ENCODE measurements at places on chromosomes 3 and 15.

- DNase-seq, result no peak
Measured at GRCh38 chr3:31029706-31030105, 135.2 kb upstream of the GADL1 start.

DNA sequence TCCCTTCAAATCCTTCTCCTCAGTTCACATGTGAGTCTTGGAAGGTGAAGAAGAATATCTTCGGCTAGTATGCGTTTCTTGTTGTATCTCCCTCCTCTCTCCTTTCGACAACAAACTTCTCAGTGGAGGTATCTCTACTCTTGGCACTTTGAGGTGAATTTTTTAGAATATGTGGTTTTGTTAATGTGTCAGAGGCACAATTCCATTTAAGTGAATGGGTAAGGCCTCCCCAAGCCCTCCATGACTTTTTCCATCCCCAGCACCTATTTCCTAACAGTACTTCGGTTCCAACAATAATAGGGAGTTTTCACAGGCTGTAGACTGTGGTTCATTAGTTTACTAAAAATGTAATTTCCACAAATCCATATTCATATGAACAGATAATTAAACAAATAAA lies 74.2 kb downstream of the TM4SF4 start:
- no peak for DNase-seq

DNA sequence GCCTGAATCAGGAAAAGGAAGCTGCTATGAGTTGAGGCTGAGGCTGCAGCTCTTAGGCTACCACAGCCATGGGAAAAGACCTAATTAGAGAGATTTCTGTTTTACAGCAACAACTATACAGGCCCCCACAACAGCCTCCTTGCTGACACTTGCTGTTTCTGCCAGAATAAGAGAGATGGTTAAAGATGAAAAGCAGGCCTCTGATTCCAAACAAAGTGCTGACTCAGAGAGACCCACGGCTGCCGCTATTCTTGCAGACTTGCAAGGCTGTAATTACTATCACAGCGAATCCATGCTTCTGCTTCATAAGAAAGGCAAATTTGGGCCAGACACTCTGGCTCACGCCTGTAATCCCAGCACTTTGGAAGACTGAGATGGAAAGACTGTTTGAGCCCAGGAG lies 41.8 kb downstream of the MCF2L2 start:
- no peak for DNase-seq

DNA sequence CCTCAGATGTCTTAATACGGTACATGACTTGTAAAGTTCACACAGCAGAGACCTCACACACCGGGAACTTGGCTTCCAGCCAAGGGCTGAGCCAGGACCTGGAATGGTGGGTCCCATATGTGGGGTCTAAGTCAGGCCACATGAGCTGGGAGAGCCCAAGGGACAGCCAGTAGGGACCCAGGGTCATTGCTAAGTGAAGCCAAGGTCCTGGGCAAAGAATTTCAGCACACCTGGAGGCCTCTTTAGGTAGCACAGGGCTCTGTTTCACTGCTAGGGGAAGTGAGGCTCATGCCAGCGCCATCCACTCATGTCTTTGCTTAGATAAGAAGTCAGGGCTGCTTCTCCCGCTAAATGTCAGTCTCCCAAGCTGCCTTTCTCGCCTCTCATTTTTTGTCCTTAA lies 116.6 kb upstream of the TLE3 start:
- DNase-seq, result no peak

DNA sequence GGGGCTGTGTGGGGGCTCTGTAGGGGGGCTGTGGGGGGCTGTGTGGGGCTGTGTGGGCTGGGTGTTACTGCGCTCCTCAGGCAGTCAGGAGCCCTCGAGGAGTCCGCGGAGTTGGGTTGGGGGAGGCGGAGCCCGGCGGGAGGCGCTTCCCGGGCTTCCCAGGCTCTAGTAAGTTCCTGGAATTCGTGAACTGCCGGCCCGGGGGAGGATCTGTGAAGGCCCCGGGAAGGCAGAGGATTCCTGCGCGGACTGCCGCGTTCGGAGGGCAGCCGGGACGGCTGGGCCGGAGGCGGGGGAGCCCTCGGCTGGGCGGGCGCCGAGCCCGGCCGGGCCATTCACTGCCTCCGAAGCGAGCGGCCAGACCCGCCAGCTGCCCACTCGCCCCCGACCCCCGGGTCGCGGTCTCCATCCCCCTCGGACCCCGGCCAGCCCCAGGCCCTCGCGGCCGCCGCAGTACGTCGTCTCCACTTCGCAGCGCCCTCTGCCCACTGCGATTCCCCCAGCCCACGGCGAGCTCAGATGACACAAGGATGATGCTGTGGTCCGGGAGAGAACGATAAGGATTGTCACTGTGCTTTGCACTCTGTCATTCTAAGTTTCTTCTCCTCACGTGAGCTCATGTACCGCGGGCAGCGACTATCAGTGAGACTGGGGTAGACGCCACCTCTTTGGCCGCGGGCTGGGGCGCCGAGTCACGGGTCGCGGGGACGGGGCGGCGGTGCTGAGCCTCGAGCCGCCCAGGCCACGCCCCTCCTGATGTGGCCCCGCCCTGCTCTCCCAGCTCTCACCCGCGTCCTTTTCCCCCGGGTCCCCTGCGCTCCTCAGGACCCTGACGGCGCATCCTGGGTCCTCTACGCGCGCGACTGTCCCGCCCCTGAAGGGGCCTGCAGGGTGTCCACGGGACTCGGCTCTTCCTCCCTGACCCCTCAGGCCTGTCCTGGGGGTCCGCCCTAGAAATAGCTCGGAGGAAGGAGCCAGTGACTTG lies 65.3 kb downstream of the KLF13 start:
- peak; percentile 88 for DNase-seq

DNA sequence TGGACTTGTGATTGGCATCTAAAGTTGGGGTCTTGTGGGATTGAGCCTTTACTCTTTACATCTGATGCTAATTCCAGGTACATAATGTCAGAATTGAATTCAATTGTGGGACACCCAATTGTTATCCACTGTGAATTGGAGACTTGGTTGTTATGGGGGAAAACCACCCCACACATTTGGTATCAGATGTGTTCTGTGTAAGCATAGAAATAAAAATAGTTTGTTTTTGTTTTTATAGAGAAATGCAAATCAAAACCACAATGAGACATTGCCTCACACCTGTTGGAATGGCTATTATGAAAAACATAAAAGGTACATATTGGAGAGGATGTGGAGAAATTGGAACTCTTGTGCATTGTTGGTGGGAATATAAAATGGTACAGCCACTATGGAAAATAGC lies 58.5 kb downstream of the CPA3 start:
- DNase-seq, result no peak

- DNase-seq, result no peak
Measured at GRCh38 chr15:66808181-66808824, 106.3 kb downstream of the SMAD6 start.

GRCh38 chr15:78408355-78408640 lies 29.7 kb upstream of the IREB2 start:
- DNase-seq, result no peak

DNA sequence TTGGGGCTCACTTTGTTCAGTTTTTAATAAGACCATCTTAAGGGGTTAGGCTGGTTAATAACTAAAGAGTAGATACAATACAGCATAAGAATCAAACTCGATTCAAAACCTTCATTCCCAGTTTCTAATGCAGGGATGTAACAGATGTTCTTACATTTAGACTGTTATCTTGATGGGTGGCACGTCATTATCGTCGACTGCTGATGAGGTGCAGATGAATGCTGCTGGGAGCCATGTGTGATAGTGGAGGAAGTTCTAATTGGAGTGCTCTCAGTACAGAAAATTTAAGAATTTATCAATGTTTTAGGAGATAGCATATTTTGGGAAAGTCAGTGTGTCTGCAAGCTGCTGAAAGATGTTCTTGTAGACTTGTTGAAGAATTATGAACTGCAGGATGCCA lies 331.5 kb downstream of the PTPRG start:
- no peak for DNase-seq

DNA sequence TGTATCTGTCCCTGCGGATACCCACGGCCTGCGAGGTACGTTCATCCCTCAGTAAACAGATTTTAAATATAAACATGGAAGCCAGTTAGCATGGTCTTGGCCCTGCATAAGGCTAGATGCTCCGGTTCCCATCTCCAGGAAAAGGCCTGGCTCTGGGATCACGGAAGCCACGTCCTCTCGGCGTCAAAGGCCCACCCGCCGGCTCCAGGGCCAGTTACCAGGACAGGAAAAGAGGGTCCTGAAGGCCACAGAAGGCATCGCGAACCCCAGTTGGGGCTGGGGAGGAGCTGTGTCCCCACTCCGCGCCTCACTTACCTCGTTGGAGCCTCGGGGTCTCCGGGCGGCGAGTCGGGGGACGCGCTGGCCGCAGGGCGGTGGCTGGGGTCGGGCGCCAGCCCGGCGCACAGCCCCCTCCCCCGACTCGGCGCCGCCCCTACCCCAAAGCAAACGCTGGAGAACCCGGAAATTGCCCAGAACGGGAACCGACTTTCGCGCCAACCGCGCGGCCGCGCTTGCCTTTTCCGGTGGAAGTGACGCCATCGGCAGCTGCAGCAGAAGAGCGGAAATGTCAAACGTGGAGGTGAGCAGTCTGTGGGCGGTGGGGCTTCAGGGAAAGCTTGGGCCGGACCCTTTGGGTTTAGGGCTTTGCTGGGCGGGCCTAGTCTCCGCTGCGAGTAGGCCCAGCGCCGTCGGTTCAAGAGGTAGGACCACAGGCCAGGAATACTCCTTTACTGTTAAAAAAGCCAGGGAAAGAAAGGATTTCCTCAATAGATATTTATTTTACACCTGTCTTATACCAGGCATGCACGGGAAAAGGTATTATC lies at the start of gene TOPBP1:
TOPBP1 (minus strand) TSS at position 488 of the 824 bp plus-strand sequence. CDS start 814 bp downstream, outside the sequence.
- DNase-seq, result peak; percentile 71

- no peak for DNase-seq
Measured at GRCh38 chr3:104974316-104974715, 392.4 kb upstream of the ALCAM start.

GRCh38 chr3:59503441-59503840 lies 453.6 kb upstream of the CFAP20DC start:
- DNase-seq, result no peak

DNA sequence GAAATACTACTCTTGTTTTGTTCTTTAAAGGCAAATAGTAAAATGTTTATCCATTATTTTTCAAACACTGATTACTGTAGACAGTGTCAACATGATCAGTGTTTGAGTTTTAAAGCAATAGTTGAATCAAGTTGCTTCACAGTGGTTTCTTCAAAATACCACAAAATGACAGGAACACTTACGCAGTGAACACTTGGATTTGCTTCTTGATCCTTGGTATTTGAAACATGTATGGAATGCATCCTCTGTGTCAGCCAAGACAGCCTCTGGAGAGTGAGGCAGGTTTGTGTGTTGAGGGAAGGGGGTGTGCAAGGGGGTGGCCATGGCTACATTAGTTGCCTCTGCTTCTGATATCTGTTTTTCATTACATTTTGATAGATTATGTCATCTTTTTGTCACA lies 413.0 kb downstream of the RBMS3 start:
- DNase-seq, result peak; percentile 91

DNA sequence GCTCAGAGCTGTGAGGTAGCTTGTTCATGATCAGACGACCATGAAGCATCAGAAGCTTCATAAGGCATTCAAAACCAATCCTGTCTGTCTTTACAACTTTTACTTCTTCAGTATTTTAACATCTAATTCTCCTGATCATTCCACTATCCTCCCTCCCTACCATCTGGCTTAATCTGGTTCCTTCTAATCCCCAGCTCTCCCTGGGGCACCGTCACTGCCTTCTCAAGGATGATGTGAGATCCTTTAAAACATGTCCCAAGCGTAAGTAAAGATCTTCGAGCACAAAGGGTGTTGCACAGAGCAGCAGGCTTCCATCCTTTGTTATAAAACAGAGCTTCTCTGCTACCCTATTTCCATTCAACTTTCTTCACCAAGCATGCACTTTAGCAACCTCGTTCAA lies 362.7 kb upstream of the ARRDC4 start:
- no peak for DNase-seq

- DNase-seq, result peak; percentile 91
Measured at GRCh38 chr3:161266731-161267150, 45.6 kb downstream of the NMD3 start.

DNA sequence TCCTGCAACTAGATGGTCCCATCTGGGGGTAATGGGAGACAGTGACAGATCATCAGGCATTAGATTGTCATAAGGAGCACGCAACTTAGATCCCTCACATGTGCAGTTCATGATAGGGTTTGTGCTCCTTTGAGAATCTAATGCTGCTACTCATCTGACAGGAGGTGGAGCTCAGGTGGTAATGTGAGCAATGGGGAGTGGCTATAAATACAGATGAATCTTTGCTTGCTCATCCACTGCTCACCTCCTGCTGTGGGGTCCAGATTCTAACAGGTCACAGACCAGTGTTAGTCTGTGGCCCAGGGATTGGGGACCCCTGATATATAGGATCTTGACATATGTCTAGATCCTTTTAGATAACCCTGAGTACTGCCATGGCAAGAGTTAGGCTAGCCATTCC lies 52.7 kb downstream of the RASGRF1 start:
- no peak for DNase-seq

DNA sequence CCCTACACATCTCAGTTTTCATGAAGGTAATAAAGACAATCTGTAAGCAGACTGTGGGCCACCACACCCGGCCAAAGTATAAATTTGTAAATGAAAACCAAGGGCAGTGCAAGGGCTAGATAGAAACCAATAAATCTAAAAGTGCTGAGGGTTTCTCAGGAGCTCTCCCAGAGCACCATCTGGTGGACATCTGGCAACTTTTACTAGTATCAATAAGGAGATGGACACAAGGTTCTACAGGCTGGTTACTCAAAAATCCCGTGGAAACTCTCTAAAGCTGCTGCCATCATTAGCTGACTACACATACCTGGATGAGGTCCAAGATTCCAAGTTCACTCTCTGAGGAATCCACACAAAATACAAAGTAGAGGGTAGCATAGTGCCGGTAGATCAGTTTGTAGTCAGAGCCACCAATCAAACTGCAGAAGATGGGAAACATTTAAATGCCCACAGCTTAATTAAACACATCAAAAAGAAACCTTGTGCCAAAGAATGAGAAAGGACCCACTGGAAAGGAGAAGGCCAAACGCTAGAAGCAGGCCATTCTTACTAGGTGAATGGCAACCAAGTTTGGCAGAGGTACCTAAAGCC lies 5.5 kb downstream of the AP3S2 start:
- DNase-seq, result peak; percentile 86

DNA sequence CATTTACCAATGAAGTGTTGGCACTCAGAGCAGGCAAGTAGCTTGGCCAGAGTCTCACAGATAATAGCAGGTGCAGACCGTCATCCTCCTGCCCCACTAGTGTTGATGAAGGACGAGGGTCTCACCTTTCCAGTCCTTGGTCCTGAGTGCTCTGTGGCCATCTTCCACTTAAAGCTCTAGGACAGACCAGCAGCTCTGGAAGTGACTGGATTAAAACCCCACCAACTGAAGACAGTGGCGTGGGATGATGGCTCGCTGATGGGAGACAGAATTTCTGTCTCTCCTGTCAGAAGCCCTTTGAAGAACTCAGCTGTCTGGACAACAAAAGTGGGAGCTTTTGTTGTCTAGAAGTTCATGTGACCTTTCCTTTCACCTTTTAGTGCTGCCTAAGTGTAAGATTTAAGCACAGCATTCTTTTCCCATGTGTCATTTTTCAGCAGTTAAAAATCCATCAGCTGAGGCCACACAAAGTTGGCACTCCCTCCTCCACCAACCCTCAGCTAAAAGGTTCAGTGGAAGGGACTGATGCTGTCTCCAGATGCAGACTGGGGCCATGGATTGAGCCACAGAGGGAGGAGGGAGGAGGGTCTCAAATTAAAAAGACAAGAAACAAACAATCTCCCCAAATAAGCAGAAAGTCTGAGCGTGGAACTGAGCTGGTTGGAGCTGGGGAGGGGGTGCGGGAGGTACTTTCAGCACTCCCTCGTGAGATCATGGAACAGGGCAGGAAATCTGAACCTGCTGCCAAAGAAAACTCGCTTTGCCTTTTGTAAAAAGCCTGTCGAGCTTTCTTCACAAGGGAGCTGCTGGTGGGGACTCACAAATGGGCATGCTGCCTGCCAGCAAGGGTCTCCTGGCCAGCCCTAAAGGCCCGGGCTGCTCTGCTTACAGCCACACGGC lies 148.5 kb upstream of the CTDSPL start:
- DNase-seq, result peak; percentile 51
